CD8-positive, alpha-beta memory T cell (primary cell): ENCODE measurements at places on chromosomes 16 and 17. TPM values are rescaled to one million over a fixed set of nuclear protein-coding genes. Genes with fewer than 3 reads are reported as not detected.
A peak's percentile ranks its signal among the peaks of the same experiment; 100 is the strongest.

GRCh38 chr16:8904018-8904430 lies 21.9 kb downstream of the LITAFD start:
- no peak for DNase-seq

The SDR42E2 gene
- 0.11 TPM for total RNA-seq

GRCh38 chr17:46035112-46035818 lies 36.2 kb downstream of the STH start:
- no peak for DNase-seq

GRCh38 chr16:79090966-79091365 lies 509.6 kb downstream of the MAF start:
- no peak for DNase-seq

The CORO6 gene
- total RNA-seq, result 2.9 TPM

- DNase-seq, result peak; percentile 76
Measured at GRCh38 chr17:51427856-51428255, 167.5 kb downstream of the UTP18 start.

DNA sequence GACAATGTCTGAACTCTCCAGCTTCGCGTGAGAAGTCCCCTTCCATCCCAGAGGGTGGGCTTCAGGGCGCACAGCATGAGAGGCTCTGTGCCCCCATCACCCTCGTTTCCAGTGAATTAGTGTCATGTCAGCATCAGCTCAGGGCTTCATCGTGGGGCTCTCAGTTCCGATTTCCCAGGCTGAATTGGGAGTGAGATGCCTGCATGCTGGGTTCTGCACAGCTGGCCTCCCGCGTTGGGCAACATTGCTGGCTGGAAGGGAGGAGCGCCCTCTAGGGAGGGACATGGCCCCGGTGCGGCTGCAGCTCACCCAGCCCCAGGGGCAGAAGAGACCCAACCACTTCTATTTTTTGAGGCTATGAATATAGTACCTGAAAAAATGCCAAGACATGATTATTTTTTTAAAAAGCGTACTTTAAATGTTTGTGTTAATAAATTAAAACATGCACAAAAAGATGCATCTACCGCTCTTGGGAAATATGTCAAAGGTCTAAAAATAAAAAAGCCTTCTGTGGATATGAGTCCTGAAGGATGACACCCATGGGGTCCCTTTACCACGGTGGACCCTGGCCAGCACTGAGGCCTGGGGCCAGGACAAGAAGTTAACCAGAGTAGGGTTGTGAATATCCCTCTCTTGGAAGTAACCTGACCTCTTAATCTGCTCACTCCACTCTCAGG lies 10.5 kb upstream of the ITGAD start:
- peak; percentile 58 for DNase-seq

- DNase-seq, result peak; percentile 96
Measured at GRCh38 chr17:66191593-66192377, at the start of gene CEP112. Gene CEP112, minus strand, starts transcription at chr17:66192133.

DNA sequence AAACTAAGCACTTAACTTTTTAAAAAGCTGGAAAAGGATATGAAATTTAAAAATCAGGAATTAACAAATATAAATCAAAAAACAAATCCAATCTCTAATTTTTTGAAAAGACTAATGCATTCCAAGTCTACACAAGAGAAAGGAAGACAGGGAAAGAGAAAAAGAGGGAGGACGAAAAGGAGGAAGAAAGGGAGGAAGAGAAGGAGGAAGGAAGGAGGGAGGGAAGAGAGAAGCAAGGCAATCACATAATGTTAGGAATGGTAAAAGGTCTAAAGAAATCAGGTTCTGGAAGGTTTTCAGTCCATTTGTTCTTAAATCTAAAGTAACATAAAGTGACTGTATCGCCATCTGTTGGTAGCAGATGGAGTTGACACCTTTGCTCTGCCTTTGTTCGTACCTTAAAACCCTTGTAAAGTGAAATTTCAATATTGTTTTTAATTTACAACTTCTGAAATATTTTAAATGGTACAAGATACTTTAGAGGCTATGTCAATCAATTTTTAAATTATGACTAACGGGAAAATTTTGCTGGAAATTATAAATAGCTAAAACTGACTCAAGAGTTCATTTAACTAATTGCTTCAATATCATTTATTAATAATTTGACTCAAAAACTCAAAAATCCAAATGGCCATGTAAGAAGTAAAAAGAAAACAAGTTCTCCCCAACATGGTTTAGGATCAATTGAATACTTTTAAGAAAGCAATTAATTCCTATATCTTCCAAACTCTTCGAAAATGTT lies 20.4 kb upstream of the CDYL2 start:
- DNase-seq, result peak; percentile 6

GRCh38 chr17:30208214-30208613 lies 27.3 kb downstream of the SLC6A4 start:
- DNase-seq, result no peak

DNA sequence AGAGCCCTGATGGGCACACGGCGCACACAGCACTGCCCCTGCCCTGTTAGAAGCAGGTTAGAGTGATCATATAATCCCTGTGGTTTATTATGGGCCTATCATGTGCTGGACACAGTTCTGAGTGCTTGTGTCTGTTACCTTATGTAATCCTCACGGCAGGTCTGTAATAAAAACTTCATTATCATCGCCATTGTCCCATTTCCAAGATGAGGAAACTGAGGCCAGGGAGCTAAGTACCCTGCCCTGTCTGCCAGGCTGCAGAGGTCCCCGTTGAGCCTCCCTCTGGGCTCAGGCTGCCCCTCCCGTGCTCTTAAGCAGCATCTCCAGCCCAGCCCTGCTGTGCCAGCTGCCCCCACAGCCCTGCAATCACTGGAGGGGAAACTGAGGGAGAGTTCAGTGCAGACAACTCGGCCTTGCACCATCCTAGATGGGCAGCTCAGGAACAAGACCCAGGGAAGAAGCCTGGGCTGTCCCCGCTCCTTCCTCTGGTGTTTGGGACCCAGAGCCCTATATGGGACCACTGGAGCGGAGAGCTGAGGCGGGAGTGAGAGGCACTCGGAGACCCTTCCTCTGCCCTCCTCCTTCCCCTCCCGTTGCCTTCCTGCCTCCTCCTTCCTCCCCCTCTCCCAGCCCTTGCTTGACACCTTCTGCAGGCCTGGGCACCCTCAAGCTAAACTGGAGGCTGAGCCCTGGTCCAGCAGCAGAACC lies 42.0 kb downstream of the WNT3 start:
- DNase-seq, result no peak

DNA sequence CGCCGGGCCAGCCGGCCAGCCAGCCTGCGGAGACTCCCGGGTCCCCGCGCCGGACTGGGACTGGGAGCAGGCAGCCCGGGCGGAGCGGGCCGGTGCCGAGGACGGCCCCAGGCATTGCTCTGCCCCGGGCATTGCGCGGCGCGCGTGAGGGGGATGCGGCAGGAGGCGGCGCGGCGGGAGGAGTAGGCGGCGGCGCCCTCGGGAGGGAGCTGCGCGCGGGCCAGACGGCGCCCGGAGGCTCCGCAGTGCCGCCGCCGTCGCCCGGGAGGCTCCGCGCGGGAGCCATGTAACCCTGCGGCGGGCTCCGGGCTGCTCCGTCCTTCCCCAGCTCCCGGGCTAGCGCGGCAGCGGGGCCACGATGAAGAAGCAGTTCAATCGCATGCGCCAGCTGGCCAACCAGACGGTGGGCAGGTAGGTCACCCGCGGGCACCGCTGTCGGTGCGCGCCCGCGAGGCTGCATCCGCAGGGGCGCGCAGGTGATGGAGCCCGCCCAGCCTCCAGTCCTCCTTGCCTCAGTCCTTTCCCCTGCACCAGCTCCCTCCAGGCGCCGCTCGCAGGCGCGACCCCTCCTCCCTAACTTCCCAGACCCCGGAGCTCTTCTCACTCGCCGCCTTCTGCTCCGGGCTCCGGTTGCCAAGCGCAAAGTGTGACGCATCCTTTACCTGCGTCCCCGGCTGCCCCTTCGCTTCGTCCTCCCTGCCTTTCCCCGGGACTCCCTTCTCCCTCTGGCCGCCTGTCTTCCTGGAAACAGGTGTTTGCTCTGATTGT lies at the start of gene ARHGAP44:
Gene ARHGAP44 (plus strand): TSS at position 18 of the 768 bp plus-strand sequence. CDS start 341 bp downstream, at position 359.
- DNase-seq, result no peak

DNA sequence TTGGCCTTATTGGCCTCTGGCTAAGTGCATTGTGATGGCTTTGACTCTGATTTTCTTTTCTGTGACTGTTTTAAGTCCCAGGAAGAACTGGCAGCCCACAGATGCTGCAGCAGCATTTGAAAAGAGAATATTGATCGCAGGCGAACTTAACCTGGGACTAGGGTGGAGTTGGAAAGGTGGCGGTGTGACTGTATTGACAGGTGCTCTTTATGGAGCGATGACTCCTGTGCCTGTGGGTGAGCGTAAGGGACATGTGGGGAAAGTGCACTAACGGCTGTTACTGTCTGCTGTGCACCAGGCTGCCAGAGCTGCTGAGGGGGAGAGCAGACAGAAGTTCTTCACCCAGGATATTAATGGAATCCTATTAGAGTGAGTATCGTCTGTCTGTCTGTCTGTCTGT lies 21.3 kb downstream of the UBN1 start:
- no peak for DNase-seq
